Progenitor cell of endocrine pancreas (in vitro differentiated cells): ENCODE measurements at places on chromosomes 4 and X. TPM values are rescaled to one million over a fixed set of nuclear protein-coding genes. Genes with fewer than 3 reads are reported as not detected.

CCNB3 gene
- total RNA-seq = 0.34 and 0.75 TPM in 2 replicates

SPRY1 gene
- total RNA-seq = 52.0 and 54.1 TPM in 2 replicates

HMX1 gene
- 0.65 and 0.87 TPM in 2 replicates for total RNA-seq

DNA sequence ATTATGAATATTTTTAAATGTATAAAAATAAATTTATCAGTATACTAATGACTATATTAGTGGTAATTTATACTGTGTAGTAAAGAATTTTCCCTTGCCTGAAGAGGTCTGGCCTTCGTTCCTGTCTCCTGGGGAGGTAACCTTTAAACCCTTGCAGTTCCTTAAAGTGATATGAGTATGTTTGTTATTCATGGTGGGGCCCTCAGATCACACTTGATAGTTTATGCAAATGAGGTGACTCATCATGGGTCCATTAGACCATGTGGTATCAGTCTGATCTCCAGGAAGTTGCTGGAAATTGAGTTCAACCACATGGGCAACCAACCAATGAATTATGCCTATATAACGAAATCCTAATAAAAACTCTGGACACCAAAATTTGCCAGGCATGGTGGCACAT is 904.1 kb downstream of the RPA4 start:
- DNase-seq = no peak
- no peaks in the 10 kb centered on the region for H3K27me3 ChIP-seq
- H3K36me3 ChIP-seq = no peaks in the 10 kb centered on the region
- H3K4me3 ChIP-seq = no peak overlapping the region
- H3K4me1 ChIP-seq = no peaks in the 10 kb centered on the region
- no peak overlapping the region for H3K27ac ChIP-seq

GRCh38 chrX:105109936-105110335 is 110.6 kb downstream of the TEX13A start:
- H3K27me3 ChIP-seq = no peaks in the 10 kb centered on the region
- H3K36me3 ChIP-seq = no peaks in the 10 kb centered on the region
- H3K4me1 ChIP-seq = no peaks in the 10 kb centered on the region
- H3K4me3 ChIP-seq = no peak overlapping the region

- H3K36me3 ChIP-seq = peaks cover 18% of the 10 kb centered on the region
- no peak overlapping the region for H3K4me3 ChIP-seq
- no peak overlapping the region for H3K27ac ChIP-seq
- DNase-seq = no peak
- peaks cover 7% of the 10 kb centered on the region for H3K4me1 ChIP-seq
- no peaks in the 10 kb centered on the region for H3K27me3 ChIP-seq
Measured at GRCh38 chr4:88742561-88742960, 44.9 kb upstream of the NAP1L5 start.

- DNase-seq = no peak
- H3K27me3 ChIP-seq = no peaks in the 10 kb centered on the region
- no peaks in the 10 kb centered on the region for H3K4me1 ChIP-seq
Measured at GRCh38 chrX:130296743-130297142, 28.0 kb upstream of the ZNF280C start.

GRCh38 chrX:119238557-119238956 is 2.5 kb downstream of the PGRMC1 start:
- DNase-seq = no peak
- H3K4me1 ChIP-seq = peaks cover 31% of the 10 kb centered on the region
- H3K4me3 ChIP-seq = peak overlapping the region; percentile 61
- no peak overlapping the region for H3K27ac ChIP-seq
- peaks cover 8% of the 10 kb centered on the region for H3K36me3 ChIP-seq
- no peaks in the 10 kb centered on the region for H3K27me3 ChIP-seq
